ENCODE measurements at places on chromosomes 7 and 10.

DNA sequence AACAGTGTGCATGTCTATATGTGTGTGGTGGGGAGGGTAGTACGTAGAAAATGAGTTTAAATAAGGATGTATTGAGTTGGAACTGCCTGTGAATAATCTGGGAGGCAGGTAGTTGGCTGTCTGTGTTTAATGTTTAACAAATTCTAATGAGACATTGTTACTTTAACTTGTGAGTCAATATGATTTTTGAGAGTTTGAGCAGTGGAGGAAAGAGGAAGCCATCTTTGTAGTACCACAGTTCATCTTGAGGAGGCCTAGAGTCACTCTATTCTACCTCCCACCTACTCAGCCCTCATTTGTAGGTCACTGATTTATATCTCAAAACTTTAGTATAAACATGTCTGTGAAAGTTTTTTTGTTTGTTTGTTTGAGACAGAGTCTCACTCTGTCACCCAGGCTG lies 129.9 kb upstream of the ITGB1 start:
- DNase-seq, result no peak

DNA sequence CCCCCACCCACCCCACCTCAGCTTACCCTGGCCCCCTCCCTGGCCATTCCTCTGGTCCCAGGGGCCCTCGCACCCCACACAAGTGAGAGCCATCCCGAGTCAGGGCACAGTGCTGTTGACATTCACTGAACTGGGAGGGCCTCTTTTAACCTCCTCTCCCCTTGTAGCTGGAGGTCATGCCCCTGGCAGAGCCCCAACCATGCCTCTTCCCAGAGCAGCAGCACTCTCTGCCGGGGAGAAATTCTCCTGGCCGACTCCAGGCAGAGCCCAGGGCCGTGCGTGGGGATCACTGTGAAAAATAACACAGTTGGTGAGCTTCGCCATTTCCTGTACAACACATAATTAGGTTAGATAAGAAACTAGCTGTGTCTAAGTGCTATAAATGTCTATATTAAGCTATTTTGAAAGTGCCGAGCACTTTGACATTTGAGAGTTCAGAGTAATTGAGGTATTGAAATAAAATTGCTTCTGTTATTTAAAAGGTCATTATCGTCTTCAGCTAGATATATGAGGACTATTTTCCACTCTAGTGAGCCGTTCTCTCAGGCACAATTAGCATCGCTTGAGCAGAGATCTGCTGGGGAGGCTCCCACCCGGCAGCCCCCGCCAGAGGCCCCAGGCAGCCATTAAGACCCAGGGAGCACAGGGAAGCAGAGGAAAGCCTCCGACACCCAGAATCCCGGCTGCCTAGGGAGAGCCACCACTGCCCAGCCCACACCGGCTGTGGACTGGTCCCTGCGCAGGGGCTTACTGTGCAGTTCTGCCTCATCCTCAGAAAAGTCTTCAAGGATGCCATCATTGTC lies 62.4 kb upstream of the LRRC18 start:
- no peak for DNase-seq

GRCh38 chr7:2853147-2853546 lies 9.0 kb upstream of the GNA12 start:
- DNase-seq, result no peak

DNA sequence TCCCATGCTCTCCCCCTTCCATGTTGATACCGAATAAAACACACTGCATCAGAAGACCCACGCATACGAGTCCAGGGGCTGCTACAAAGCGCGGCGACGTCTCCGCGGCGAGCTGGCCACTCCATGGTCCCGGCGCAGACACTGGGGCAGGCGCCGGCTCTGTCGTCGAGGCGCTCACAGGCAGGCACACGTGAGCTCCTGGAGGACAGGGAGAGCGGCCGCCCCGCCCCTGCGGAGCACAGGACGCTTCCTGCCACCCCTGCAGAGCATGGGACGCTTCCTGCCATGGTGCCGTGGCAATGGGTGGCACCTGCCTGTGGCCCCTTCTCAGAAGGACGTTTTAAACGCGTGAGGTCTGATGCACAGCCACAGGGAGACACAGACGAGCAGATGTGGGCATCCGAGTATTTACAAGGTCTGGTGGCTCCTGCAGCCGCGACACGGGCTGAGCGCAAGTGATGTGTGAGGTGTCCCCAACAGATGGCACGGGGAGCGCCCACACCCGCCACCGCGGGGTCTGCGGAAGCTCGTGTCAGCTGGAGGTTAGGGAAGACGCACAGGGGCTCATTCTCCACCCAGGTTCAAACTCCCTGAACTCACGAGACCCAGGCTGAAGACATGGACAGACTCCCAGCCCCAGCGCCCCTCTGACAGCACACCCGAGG lies 21.4 kb upstream of the GPR146 start:
- DNase-seq, result no peak

DNA sequence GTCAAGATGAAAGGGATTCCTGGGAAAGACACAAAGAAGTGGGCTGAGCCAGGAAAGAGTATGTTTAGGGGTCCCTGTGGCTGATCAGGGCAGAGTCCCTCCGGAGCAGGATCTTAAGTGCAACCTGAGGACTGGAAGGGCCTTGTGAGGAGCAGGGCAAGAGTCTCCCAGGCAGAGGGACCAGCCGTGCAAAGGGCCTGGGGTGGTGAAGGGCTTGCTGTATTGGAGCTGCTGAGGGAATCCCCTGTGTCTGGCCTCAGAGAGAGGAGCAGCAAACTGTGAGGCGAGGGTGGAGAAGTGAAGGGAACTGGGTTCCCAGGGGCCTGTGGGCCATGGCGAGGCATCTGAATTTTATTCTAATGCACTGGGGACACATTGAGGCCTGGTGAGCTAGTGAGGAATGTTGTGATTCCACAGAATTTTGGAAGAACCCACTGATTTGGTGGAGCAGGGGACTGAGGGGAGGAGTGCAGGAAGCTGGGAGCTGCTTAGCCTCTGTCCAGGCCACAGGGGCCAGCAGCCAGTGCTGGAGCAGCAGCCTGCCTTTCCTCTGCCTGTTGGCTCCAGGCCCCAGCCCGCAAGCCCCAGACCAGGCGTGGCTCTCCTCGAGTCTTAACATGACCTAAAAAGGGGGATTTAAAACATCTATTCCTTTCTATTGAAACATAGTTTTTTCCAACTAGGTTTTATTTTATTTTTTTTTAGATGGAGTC lies 138.4 kb upstream of the IGFBP3 start:
- no peak for DNase-seq

DNA sequence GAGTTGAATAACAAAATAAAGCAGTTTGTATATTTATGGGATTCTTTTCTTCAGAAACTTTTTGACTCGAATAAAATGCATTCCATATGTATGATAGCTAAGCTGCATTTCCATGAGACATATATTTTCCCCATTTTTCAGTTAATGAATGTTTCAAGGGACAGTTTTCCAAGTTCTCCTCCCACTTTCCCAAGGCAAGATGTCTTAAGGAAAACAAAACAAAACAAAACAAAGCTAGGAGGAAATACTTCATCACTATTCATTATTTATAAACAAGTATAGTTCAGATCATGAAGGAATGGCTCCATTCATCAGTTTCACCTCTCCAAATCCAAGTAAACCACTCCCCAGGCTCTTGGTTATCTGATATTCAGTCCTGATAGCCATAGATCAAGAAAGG lies 261.0 kb downstream of the WDR11 start:
- no peak for DNase-seq

All from foreskin keratinocyte (primary cell).